NCI-H345 (cell line): ENCODE measurements at places on chromosomes 6 and 20.

- DNase-seq = no peak
These were observed 45.1 kb downstream of the HNF4A start for GRCh38 chr20:44400671-44400969.

- DNase-seq = peak; percentile 75
These were observed 7.9 kb downstream of the NKX2-2 start for GRCh38 chr20:21505810-21506530.

DNA sequence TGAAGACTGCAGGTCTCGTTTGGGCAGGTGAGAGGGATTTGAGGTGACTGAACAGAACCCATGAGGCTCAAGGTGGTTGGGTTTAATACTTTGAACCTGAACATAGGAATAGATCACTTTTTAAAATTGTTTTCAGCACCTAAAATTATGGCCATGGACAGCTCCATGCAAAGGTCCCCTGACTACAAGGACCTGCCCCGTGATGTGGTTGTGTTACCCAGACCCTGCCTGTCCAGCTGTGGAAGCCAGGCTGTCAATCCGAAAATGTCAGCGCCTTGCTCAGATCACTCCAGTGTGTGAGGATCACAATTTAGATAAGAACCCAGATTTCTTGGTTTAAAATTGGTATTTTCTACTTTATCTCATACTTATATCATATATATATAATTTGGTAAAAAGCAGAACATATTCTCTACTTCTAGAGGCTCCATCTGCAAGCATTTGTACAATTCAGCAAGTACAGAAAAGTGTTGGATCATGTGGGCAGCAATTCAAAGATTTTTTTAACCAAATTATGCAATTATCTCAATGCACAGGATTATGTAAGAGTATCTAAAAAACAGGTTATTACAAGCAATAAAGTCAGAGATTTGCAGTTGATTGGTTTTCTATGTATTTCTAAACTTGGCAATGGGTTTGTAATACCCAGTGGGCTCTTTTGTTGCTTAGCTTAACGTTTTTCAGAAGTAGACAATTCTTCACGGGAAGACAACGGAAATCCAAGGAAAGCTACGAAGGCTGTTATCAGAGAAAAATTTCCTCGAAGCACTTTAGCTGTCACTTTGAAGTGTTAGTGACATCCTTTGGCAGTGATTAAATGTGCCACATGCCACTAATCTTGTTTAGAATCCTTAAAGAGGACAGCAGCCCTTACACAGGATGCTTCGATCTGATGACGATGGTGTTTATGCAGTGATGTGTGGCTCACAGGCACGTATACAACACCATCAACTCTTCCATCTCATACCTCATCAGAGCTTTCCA, 24.1 kb upstream of the RPS6KA2 start:
- DNase-seq = no peak

DNA sequence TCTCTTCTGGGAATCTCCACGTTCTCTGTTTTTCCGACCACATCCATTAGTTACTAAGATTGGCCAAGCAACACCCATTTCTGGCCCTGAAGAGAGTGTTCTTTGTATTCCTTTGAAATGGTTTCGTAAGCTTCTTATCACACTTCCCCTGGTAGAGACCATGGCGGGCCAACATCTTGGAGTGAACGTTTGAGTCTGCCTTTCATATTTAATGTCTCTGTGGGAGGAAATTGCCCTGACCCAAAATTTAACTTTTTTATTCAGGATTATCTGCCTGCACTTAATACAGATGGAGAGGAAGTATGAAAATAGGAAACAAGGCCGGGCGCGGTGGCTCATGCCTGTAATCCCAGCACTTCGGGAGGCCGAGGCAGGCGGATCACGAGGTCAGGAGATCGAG, 177.0 kb upstream of the SNX9 start:
- no peak for DNase-seq

GRCh38 chr6:31763619-31763940, 1.1 kb downstream of the SAPCD1 start:
- DNase-seq = no peak

DNA sequence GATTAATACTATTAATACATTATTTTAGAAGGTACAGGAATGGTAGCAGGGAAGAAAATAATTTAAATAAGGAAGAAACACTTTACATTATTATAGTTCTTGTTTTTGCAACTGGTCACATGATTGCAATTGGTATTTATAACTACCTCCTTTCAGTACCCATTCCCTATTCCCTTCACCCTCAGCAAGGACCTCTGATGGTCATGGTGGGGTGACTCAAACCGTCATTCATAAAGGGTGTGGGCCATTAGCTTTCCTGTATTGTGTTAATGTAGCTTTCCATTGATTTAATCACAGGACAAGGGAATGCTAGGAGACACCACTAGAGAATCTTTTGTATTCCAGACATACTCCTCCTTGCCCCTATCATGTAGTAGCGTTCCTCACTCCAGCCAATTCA, 47.2 kb upstream of the TMEM244 start:
- DNase-seq = no peak

GRCh38 chr20:11986954-11987353, 69.3 kb downstream of the BTBD3 start:
- DNase-seq = no peak

DNA sequence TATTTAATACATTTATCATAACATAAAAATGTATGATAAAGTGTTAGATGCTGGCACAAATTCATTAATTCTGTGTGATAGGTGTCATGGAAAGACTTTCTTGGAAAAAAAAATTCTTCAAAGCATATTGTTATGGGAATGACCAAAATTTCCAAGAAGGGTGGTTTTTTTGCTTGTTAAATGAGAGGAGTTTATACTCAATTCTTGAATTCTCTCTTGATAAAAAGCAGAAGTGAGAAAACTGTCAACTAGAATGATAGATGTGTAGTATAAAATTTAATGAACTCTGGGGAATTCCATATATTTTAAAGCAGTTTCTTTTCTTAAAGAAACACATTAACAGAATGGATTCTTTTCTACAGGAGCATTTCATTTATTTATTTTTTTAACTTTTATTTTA, 62.0 kb upstream of the SNAP91 start:
- no peak for DNase-seq

DNA sequence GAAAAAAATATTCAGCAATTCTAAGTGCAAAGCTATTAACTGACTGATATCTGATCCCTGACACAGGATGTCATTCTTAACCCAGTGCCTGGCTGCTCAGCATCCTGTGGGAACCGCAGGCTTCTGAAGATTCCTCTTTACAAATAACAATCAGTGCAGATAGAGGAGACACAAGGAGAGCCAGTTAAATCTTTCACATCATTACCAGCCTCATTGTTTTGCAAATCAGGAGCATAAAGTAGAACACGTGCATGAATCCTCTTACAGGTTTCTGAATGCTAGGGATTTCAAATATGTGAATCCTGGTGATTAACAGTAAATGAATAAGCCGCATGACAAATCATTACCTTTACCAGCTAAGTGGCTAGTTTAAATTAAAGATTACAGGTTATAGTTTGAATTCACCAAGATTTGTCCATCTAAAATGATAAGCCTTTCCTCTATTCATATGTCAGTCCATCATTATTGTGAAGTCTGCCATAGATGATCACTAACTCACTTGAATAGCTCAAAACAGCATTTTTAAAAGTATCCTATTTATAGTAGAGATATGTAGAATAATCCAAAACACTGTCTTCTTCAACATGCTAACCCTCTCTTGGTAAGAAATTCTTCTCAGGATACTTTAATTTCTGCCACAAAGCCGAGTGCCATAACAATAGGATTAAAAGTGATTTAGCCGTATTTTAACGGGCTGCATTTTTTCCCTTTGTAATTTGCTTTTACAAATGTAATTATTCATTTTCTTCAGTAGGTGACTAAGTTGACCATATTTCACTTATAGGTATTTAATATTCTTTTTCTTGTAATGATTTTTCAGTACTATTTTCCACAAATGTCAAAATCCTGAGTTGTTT, 367.3 kb upstream of the EPHA7 start:
- DNase-seq = peak; percentile 2

GRCh38 chr6:28160233-28160632, 18.6 kb downstream of the ZKSCAN8 start:
- no peak for DNase-seq

DNA sequence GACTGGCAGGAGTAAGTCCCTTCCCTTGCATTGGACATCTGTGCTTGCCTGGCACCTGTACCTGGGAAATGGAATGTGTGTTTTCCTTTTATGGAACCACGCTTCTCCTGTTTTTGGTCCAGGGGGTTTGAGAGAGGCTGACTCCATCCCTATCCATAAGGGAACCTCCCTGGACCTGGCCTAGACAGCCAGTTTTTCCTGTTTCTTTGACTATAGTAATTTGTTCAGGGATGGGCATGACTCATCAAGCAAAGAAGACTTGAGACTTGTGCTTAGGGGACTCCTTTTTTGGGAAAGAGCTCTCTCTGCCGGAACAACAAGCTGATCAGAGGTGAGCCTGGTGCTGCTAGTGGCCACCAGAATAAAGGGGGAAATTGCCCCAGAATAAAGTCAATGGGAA, 393.8 kb downstream of the CDH26 start:
- no peak for DNase-seq

DNA sequence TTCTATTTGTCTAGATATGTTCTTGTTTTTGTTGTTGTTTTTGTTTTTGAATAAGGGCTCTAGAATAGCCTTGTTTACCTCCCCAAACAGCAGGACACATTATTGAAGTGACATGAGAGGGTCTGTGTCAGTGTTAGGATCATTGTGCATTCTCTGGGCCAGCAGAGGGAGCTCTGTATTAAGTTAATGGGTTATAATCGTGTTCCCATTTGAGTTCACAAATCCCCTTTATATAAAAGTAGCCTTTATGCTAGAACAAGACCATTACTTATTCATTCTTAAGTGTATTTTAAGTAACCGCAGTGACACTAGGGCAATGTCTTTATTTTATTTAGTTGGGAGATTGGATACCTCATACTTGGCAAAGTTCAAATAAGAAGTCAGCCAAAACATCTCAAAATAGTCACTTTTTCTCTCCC, 44.8 kb downstream of the STK4 start:
- peak; percentile 53 for DNase-seq

GRCh38 chr6:45714741-45715507, 300.7 kb downstream of the CLIC5 start:
- peak; percentile 73 for DNase-seq

DNA sequence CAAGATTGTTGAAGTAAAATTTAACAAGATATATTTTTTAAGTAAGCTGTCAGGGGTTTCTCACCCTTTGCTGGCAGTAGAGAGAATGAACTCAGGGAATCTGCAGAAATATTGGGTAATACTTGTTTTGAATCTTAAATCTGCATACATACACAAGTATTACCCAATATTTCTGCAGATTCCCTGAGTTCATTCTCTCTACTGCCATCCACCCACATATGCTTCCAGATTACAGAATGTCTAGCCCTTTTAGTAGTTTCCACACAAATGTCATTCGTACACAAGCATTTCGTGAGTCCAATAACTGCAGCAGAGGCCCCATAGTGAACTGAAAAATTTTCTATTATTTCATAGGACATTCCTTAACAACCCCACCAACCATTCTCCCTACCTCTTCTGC, 69.6 kb upstream of the TNFRSF21 start:
- no peak for DNase-seq

GRCh38 chr20:57899554-57899953, 189.7 kb upstream of the PMEPA1 start:
- DNase-seq = no peak

DNA sequence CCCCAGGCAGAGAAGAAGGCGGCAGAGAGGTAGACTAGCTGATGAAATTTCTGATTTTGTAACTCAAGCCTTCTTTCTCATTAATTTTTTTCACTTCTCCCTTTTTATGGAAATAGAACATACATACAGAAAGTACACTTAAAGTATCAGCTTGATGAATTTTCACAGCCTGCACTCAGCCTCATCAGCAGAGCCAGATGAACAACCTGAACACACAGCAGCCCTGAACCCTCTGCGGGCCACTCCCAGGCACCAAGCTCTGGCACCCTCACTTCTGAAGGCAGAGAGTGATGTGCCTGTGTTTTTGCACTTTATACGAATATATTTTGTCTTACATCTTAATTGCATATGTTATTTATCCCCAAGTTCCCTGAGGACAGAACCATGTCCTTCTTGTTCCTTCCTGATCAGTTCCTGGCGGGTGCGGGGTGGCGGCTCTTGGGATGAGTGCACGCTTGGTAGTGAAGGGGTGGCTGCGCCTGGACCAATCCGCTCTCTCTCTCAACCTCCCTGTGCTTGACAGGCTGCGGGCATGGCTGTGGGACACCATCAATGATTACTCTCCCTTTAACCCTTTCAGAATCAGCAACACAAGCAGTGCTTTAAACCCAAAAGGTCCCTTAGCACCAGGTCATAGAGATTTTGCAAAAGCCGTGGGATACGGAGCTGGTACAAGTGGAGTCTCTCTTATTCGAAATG, 34.8 kb upstream of the AFDN start:
- no peak for DNase-seq

GRCh38 chr6:26553264-26553634, 15.1 kb downstream of the HMGN4 start:
- peak; percentile 79 for DNase-seq

DNA sequence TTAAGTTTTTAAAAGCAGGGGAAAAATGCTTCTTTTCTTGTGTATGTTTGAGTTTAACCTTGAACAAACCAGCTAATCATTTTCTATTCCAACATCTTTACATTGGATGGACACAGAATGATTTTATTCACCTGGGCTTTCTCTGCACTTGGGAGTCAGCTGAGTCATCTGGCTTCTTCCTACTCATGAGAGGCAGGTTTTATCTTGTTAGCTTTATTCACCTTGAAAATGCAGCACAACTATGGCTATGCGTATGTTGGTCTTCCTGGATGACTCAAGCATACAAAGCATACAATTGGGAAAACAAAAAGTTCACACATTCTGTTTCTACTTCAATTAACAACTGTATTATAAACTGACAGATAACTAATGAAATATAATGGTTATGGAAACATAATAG, 737.7 kb downstream of the FRK start:
- no peak for DNase-seq

DNA sequence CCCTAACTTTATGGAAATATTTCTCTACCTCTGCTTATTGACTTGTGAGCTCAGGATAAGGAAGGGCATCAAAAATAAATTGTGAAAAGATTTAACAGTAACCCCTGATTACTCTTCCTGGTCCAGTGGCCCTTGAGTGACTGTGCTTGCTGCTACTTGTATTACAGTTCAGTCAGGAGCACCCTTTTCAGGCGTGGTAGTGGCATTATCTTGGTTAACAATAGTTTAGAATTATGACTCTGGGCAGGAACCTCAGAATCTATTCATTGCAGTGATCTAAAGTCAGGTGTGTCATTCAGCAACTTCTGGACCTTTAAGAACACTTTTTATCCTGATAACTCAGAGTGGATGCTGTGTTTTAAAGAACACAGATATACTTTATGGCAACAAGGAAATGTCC, 43.4 kb downstream of the FAM135A start:
- DNase-seq = no peak
